Stimulated activated CD8-positive, alpha-beta memory T cell treated with anti-CD3 and anti-CD28 coated beads, Interleukin-7, amount 100 ng/mL, for 48 hours (primary cell): ENCODE measurements at places on chromosomes 16 and 17.

DNA sequence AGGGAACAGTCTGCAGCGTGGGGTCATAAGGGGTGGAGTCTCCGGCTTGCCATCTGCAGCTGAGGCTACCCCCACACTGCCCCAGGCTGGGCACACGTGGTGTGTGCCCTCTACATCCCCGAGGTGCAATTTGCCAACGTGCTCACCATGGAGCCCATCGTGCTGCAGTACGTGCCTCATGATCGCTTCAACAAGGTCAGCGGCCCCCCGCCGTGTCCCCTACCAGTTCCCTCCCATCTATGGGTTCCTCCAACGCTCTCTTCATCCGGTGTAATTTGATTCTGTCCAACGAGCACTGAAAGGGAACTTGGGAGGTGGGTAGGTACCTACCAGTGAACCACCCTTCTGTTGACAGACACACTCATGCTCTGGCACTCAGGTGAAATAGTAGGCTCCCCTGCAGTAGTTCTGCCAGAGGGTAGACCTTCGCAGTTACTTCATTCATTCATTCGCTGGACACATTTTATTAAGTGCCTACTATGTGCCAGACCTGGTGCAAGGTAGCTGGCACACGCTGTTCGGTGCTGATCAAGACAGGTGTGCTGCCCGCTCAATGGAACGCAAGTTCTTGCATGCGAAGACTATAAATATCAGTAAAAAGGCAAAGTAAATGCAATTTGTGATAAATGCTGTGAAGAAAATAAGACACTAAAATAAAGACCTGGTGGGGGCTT is 2.7 kb downstream of the MLLT6 start:
- no peak for DNase-seq

DNA sequence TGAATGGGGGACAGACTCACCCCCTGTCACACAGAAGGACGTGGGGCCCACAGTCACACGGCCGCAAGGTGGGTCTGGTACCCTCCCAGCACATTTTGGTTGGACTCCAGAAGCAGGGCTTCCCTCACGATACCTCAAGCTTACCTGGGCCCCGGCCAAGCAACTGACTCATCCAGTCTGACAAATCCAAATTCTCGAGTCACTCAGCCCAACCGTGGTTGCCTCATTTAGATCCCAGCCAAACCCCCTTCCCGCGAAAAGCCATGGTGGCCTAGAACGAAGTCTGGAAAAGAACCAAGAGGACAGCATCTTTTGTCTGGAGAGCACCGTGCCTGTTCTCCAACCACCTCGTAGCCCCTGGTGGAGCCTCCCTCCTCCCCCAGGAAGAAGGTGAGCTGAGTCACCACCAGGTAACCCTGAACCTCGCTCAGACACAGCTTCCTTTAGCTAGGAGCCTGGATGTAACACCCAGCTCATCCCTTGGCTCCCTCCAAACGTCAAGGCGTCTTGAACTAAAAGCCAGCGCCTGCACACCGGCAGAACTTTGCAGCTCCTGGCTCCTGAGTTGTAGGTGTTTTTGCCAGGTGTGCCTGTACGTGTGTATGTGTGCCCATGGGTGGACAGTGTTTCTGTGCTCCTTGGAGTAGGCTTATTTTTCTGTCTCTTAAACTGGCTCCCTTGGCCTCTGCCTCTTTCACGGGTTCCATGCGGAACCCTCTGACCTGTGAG is 78.9 kb downstream of the CMIP start:
- DNase-seq, result no peak

GRCh38 chr17:80703142-80703478 is 158.5 kb downstream of the RPTOR start:
- no peak for DNase-seq

- no peak for DNase-seq
Observed at GRCh38 chr17:67278363-67278762, 33.4 kb upstream of the HELZ start.

DNA sequence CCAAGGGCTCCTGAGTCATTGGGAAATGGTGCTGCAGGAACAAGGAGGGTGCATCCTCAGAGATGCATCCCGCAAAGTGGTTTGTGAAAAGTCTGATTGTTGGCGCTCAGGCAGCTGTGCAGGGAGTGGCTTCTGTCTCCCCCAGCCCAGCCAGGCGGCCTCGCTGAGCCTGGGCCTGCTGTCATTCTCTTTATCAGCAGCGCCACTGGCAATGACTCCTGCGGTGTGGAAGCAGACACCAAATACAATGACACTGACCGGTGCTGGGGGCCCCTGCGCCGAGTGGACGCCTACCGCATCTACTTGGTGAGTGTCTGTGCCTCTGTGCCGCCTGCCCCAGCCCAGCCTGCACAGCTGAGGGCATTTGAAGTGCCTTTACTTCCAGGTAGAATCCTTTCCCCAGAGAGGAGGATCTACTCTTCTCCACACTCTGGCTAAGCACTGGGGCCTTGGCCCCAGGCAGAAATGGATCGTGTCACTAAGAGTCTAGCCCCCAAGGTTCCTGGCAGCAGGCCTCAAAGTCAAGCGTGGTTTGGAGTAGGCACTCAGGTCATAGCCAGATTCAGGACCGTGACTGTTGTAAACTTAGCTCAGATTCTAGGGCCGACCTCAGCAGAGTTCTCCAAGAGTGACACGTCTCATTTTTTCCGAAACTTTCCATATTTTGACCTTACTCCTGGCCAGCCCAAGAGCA is 19.3 kb upstream of the NAT9 start:
- DNase-seq, result no peak

GRCh38 chr16:88961011-88961410 is 16.0 kb downstream of the CBFA2T3 start:
- DNase-seq, result no peak

GRCh38 chr17:64152428-64153125 is 22.6 kb upstream of the ERN1 start:
- DNase-seq, result no peak

- no peak for DNase-seq
Observed at GRCh38 chr17:51597345-51597744, 337.0 kb downstream of the UTP18 start.

- no peak for DNase-seq
Observed at GRCh38 chr17:72812823-72813222, 279.7 kb downstream of the SLC39A11 start.

- no peak for DNase-seq
Observed at GRCh38 chr17:80546267-80546666, 1.6 kb downstream of the RPTOR start.

DNA sequence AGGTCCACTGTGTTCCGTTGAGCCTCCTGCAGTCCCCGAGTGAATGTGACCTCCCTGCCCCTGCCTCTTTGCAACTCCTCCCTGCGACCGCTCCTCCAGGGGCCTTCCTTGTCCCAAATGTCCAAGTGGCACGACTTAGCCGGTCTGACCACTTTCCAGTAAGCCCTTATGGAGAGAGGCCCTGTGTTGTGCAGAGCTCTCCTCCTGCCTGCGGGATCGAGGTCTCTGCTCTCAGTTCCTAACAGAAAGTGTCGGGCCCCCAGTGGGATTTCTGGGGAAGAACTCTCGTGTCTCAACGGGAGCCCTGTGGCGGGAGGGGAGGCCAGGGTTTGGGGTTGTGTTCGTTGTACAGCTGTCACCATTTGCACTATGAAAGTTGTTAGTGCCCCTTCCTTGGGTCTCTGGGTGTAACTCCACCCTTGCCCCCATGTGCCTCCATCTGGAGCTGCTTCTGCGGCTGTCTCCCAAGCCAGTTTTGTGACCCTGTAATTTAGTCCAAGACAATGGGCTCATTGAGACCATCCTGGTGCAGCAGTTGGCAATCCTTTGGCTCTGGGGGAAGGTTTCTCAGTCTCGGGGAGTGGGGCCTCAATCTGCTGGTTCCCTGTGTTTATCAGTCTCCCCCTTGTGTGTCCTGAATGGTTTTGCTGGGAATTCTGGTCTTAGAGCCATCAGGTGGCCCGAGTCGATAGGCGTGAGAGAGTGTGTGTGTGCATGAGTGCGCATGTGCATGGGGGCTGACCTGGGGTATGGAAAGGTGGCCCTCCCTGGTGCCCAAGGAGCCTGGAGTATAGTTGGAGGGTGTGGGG is 234.5 kb downstream of the SEC14L1 start:
- no peak for DNase-seq

DNA sequence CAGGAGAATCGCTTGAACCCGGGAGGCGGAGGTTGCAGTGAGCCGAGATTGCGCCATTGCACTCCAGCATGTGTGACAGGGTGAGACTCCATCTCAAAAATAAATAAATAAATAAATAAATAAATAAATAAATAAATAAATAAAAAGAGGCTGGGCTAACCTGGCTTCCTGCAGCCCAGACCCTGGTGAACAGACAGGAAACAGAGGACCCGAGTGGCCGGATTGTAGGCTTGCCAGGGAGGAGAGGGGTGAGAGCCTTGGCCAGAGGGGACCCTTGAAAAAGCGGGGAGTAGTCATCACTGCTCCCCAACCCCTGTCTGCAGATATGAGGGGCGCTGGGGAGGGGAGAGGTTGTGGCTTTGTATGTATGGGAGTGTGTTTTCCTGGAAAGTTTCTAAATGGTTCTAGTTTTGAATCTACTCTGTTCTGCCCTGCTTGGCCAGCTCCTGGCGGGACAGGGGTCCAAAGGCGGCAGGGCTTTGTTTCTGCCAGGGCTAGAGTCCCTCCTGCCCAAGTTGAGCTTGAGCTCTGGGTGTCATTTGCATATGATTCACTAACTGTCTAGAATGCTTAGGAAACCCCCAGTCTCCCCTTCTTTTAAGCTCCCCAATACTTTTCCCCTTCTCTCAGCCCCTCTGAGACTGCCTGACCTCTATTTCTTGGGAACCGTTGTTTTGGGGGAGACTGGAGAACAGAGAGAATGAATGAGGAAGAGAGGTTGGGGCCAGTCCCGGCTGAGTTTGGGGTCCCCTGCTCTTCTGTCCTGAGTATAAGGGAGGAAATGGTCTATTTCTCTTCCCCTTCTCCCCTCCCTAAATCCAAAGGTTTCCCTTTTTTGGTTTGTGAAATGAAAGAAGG is 16.4 kb downstream of the RARA start:
- no peak for DNase-seq

- no peak for DNase-seq
Observed at GRCh38 chr16:66002601-66003000, 363.9 kb upstream of the CDH5 start.

DNA sequence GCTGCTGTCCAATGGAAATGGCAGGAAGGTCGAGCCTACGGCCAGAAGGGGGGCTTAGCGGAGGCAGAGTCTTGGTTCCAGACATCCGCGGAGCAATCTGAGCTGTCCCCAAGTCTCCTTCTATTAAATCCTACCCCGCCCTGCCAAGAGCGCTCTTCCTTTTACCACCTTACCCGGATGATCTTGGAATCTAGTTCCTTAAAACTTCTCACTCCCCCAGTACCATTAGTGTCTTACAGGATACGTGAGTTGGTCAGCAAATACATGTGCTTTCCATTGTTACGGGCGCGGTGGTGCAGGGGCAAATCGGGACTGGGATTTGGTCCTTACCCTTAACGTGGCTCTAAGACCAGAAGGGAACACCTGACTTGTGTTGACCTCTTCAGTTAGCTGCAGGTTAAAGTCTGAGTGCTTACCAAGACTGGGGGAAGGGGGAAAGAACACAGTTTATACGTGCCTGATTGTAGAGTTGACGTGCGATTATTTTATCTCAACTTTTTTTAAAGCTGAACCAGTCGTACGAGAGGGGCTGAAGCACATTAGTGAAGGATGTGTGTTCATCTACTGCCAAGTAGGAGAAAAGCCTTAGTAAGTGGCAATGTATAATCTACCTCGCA is 495 bp downstream of the TXNDC17 start:
- DNase-seq, result no peak

- DNase-seq, result no peak
Observed at GRCh38 chr16:55811811-55812210, 21.1 kb downstream of the CES1 start.

DNA sequence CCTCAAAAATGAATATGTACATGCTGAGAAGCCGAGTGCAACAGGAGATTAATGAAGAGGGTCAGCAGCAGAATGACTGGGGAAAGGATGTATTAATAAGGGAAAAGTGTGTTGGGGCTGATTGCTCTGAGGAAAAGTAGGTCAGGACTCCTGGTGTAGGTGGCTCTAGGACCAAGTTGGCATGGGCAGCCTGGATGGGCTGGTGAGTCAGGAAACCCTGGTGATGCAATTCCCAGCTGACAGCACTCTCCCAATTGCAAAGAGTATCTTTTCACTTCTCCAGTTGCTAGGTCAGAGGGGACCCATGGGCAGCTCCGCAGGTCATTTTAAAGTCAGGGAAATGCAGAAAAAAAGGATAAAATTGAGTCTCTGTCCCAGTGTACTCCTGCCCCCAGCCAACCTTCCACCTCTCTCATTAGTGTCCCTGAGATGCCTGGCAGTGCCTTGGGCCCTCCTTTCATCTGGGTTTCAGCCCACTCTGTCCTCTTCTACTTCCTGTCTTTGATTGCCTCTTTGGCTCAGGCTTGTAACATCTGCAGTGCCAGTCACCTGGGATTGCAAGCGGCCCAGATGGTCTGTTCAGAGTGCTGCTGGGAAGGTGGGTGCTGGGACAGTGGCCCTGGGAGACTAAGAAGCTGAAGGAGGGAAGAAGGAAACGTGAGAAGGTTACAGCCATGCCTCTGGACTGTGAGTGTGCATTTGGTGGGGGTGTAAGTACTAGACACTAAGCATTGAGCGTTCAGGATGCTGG is 2177.2 kb downstream of the TP53TG3F start:
- DNase-seq, result no peak

DNA sequence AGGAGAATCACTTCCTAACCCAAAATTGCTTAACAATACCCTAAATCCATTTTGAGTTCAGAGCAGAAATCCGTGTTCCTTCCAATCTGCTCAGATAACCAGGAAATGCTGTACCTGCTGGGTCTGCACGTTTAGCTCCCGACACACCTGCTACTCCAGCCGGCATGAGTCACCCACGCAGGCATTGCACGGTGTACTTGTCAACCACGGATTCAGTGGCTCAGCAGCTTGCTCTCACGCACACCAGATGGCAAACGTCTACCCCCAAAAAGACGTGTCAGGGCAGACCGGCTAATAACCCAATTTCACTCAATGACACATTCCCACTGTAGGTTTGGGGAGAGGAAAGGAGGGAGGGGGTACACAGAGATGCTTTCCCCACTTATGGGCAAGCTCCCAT is 468.1 kb downstream of the SOX9 start:
- no peak for DNase-seq

- DNase-seq, result no peak
Observed at GRCh38 chr17:65191811-65192740, 54.9 kb downstream of the RGS9 start.

GRCh38 chr17:74427048-74427762 is 4.7 kb upstream of the GPRC5C start:
- no peak for DNase-seq
